ENCODE measurements at places on chromosomes 16 and 17.

DNA sequence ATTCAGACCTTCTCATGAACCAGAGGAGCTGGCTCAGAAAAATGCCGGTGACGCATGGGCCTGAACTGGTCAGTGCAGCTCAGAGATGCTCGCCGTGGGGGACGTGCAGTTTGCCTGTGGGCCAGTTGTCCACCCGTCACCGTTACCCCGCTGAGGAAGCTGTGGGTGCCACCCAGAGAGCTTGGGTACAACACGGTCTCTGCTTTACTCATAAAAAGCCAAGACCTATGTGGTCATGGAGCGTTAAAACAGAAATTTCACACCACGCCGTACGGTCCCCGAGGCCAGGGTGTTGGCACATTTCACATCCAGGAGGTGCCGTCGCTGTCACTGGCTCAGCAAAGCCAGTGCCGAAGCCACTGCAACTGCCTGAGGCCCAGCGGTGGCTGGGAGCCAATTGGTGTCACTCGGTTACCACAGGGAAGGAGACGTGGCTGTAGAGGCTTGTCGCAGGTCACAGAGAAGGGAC is 120.9 kb downstream of the METRNL start:
- no peak for DNase-seq

GRCh38 chr16:10655415-10655977 is 39.2 kb downstream of the TEKT5 start:
- no peak for DNase-seq

- no peak for DNase-seq
Measured at GRCh38 chr17:350706-351448, 1.7 kb downstream of the RPH3AL start.

GRCh38 chr16:82004601-82005000 is 6.7 kb downstream of the SDR42E1 start:
- DNase-seq, result no peak

GRCh38 chr17:5241861-5242671 is 7.4 kb upstream of the SCIMP start:
- DNase-seq, result no peak

DNA sequence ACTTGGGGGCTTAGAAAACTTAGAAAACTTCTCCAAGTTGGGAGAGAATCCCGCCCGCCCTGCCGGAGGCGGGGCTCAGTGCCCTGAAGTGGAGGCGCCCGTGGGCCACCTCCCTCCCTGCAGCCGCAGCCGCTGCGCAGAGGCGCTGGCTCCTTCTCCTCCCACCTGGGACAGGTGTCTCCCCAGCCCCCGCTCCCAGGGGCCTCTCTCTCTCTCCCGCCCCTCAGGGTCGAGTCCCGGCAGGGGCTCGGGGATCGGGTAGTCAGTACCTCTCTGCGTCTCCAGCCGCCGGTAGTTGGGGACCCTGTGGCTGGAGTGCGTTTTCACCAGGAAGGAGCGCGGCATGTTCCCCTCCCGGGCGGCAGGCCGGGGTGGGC is 257 bp downstream of the SNAI3 start:
- no peak for DNase-seq

DNA sequence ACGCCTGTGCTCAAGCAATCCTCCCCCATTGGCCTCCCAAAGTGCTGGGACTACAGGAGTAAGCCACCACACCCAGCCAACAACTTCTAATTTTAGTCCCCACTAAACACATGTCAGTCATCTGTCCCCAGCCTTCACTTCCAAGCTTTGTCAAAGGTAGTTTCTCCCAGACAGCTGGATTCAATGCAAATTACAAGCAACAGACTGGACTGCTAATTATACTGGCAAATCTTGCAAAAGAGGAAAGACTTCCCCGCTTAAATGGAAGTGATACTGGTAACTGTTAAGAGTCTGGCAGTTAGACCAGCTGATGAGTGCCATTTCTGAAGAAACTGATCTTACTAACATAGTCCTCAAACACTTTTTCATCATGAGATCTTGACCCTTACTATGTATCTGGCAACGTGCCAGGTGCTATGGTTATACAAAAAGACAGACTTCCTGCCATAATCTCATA is 8.2 kb upstream of the GGA2 start:
- DNase-seq, result no peak

- no peak for DNase-seq
Measured at GRCh38 chr16:46711106-46712058, 21.9 kb downstream of the ORC6 start.

All from NCI-H1694 treated with DMSO at 0.1 percent for 48 hours (cell line).